CD4-positive, alpha-beta T cell treated with Interleukin-15 for 4 hours (primary cell): ENCODE measurements at places on chromosomes 16 and 17.

GRCh38 chr17:7841396-7841914, 7.4 kb downstream of the KDM6B start:
- DNase-seq: peak; percentile 96

- DNase-seq: no peak
Measured at GRCh38 chr16:24364596-24364995, 108.5 kb downstream of the CACNG3 start.

- no peak for DNase-seq
Measured at GRCh38 chr17:31392002-31392855, 754 bp downstream of the RAB11FIP4 start.

GRCh38 chr17:75517297-75517865, 1.1 kb downstream of the TSEN54 start:
- peak; percentile 29 for DNase-seq

DNA sequence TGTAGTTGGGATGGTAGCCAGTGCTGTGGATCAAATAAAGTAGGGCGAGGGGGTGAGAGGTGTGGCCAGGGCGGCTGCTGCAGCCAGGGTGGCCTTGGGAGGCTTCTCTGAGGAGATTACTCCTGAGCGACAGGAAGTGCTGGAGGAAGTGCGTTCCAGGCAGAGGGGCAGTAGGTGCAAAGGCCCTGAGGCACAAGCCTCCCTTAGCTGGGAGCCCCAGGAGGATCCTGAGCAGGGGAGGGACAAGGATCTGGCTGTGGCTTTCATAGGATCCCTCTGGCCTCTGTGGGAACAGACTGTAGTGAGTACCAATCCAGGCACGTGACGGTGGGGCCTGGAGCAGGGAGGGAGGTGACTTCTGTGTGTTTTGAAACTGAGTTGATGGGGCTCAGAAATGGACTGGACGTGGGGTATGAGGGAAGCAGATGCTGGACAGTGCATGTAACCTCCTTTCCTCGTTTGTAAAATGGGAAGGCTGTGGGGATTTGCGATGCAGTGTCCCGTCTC, 2.8 kb downstream of the LLGL1 start:
- no peak for DNase-seq

DNA sequence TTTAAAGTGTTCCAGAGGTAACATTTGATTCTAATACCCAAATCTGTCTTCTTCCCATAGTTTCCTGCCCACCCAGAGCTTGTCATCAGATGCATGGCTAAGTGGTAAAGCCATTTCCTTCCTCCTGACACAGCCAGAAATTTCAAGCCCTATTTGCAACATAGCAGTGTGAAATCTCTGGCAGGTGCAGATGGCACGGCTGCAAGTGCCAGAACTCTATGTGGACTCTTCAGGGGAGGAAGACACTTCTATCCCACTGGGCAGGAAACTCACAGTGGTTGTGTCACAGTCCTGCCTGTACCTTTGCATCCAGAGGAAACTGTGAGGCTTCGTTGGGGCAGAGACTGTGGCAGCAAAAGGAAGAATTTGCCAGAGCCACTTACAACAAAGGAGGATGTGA, 13.2 kb downstream of the DYNLRB2 start:
- no peak for DNase-seq

DNA sequence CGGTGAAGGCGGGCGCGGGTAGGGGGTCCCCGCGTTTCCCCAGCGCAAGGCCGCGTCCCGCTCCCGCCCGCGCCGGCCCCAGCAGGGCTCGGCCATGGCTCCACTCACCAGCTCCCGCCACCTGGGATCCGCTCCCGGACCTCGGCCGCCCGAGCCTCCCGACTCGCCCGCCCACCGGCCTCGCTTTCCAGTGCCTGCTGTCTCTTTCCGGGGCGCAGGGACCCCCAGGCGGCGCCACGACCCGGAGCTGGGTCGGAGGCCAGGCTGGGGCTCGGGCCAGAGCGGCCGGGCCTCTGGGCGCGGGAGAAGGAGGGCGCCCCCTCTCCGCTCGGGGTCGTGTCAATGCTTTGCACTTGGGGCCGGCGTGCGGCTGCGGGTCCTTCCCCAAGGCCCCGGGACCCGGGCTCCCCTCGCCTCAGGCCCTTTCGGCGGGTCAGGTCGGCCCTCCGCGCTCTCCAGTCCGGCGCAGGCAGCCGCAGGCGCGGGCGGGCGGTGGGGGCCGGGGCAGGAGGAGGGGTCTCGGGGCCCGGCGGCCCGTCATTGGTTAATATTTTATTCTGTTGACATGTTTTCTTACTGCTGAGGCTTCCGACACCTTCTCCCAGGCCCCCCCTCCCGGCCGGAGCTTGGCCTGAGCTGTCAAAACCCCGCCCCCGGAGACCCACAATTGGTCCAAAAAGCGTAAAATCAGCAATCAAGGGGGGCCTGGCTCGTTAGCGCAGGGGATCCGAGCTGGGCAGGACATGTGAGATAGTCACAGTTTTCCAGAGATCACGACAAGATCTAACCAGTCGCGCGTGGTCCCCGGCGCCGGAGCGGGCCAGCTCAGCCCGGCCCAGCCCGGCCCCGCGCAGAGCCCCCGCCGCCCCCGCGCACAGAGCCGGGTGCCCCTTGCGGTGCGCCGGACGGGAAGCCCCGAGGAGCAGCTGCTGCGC, at the start of gene TBX2:
Gene TBX2, plus strand, starts transcription at position 713 of the 935 bp plus-strand sequence. CDS start 334 bp downstream, outside the sequence.
- DNase-seq: no peak

GRCh38 chr17:82355770-82356427, 3.1 kb upstream of the TEX19 start:
- DNase-seq: no peak

DNA sequence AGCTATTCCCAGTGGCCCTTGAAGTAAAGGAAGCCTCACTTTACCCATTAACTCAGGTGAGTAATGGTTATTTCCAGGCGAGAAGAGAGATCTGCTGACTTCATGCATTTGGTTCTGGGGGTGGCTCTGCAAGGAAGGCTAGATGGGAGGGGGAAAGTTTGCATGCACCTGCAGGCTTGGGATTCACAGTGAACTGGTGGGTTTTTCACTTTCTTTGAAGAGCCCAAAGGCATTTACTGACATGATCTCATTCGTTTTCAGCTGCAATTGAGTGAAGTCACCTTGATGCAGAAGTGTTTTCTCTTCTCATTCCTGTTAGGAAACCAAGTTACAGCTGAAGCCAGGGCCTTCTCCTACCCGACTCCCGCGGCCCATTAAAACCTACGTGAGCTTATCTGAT, 131.0 kb upstream of the N4BP1 start:
- DNase-seq: no peak

GRCh38 chr17:83053021-83053681, 26.3 kb upstream of the METRNL start:
- no peak for DNase-seq

DNA sequence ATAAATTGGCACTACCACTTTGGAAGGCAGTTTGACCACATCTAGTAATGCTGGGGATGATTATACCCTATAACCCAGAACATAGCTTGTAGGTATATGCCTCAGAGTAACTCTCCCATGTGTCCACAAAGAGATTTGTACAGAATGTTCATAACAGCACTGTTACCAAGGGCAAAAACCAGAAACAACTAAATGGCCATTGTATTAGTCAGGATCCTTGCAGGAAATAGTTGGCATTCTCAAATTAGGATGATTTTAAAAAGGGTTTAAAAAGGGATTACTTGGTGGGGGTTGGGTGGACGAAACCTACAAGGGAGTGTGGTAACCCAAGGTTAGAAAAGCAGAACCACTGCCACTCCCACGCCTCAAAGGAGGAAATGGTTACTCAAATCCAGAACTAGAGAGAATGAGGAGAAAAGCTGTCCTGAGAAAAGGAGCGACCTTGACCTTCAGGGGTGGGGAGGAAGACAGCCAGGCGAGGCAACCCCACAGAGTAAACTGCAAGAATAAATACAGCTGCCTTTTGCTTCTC, 2.1 kb downstream of the CPPED1 start:
- peak; percentile 2 for DNase-seq

DNA sequence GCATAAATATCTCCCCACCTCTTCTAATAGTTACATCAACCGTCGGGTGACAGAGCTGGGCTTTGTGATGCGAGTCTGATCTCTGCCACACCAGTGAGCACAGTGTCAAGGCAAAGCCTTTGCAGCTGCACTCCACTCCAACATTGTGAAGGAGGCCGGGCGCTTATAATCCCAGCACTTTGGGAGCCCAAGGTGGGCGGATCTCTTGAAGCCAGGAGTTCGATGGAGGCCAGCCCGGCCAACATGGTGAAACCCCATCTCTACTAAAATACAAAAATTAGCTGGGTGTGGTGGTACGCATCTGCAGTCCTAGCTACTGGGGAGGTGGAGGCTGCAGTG, 18.9 kb downstream of the CYB5D2 start:
- no peak for DNase-seq

- DNase-seq: no peak
Measured at GRCh38 chr17:42072323-42073187, 22.2 kb upstream of the C17orf113 start.

GRCh38 chr17:54907376-54907775, 6.7 kb downstream of the TOM1L1 start:
- DNase-seq: no peak

- DNase-seq: no peak
Measured at GRCh38 chr16:67254801-67255552, 6.2 kb downstream of the SLC9A5 start.

- DNase-seq: no peak
Measured at GRCh38 chr16:28040039-28040438, 23.5 kb downstream of the GSG1L start.

GRCh38 chr16:84922351-84923120, 88.8 kb downstream of the ZDHHC7 start:
- no peak for DNase-seq

GRCh38 chr16:66598111-66598510, 6.4 kb upstream of the CMTM3 start:
- no peak for DNase-seq

DNA sequence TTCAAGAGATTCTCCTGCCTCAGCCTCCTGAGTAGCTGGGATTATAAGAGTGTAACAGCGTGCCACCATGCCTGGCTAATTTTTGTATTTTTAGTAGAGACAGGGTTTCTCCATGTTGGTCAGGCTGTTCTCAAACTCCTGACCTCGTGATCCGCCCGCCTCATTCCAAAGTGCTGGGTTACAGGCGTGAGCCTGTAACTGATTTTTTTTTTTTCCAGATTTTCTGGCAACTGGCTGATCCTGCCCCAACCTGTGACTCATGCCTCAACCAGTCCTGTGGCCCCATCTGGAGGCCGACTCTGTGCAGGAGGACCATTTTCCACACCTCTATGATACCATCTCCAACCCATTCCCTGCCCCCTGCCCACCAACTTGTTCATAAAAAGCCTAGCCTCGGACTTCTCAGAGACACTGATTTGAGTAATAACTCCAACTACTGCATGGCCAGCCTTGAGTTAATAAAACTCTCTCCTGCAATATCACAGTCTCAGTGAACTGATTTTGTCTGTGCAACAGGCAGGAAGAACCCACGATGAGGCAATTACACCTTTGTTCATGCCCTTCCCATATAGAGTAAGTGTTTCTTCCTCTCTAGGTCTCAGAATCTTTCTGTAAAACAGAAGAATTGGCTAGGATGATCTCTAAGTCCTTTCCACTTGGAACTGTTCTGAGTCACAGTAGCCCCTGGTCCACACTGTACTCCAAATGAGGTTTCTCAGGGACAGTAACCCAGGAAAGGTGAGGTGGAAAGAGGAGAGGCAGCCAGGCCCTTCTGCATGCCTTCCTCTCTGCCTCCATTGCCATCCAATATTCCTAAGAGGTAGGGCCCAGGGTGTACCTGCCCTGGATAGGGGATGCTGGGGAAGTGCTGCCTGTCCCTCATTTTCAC, 8.8 kb upstream of the CNOT1 start:
- no peak for DNase-seq

DNA sequence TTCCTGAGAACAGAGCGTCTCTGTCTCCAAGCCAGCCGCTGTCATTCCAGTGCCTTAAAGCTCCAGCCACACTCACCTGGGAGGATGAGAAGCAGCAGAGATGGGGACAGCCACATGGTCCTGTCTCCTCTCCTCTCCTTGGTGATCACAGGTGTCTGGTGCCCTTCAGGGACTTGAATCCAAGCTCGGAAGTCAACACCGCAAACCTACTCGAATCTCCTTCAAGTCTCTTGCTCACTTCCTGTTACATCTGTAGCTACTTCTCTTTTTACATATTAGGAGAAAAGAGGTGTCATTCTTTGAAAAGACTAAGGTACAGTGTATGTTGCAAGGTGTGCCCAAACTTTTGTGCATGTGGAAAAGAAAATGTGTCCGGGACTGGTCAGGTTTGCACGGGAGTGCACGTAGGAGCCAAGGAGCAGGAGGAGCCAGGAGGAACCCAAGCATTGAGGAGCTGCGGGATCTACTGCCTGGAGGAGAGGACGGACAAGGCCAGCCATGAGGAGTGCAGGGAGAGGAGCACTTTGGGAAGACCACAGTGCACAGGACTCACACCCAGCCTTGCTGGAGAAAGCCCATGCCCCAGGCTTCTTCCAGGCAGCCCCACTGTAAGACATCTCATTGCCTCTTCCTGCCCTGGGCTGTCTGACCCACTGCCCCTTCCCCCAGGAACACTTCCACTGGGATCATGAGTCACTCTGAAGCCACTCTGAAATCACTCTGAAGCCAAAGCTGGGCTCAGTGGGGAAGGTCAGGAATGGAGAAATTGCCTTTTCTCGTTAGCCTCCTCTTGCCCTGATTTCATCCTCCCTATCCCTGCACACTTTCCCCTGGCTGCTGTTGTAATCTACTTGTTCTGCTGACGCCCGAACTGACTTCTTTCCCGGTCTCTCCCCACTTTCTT, at the start of gene CD300LD:
Gene CD300LD, minus strand, starts transcription at position 197 of the 904 bp plus-strand sequence. Its CDS starts 81 bp downstream, at position 116.
- no peak for DNase-seq

DNA sequence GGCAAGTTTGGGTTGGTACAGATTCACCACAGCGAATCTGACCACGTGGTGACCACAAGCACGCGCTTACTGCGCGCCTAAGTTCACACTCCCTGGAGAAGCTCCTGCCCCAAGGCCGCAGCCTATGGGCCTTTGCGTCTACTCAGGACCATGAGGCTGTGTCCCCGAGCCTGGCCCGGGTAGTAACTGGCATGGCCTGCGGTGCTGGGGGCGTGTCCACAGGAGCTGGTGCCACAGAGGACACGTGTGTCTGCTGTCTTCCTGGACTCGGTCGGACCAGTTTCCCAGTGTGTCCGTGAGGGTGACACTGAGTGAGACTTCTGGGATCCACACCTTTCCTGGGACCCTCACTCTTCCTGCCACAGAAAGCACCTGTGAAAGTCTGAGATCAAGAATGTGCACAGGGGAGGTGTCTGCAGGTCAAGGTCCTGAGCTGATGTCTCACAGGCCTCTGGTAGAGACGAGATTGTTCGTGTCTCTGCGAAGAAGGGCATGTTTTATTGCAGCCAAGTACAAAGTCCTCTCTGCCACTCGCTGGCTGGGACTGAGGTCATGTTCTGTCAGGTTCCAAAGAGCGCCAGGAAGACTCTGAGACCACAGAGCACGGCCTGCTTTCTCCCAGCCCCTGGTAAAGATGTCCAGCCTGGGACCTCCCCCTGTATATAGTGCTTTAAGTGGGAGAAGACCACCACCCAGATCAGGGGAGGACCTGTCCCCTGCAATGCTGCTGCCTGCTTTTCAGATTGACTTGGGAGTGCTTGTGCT, 25.2 kb upstream of the CAPN15 start:
- DNase-seq: no peak

GRCh38 chr17:79699386-79700036, 31.2 kb upstream of the ENPP7 start:
- DNase-seq: no peak
